ENCODE measurements at places on chromosomes 1 and 21.
A peak's percentile ranks its signal among the peaks of the same experiment; 100 is the strongest.

DNA sequence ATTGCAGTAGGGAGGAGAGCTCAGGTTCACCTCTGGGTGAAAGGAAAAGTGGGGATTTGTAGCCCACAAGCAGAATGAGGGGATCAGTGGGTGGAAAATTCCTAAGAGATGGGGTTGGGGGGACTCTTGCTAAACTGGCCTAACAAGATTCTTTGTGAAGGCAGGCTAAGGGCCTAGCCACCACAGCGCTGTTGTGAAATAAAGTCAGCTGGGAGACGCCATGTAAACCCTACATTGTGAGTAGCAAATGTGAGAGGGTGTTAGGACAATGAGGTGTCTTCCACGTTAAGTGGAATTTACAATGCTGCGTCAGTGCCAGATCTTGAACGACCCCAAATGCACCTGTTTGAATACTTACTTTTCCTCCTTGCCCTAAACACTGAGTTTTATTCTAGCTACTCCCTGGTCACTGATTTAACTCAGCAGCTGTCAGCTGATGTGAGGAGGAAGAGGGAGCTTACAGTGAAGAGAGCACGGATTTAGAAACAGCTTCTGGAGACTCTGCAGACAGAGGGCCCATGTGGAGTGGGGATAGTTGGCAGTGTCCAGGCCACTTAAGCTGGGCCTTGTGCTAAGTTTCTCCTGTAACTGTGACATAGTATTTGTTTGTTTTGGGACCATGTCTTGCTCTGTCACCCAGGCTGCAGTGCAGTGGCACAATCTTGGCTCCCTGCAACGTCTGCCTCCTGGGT is 17.3 kb downstream of the PDPN start:
- ATAC-seq = no peak

- ATAC-seq = no peak
These were observed 19.2 kb downstream of the NRDC start for GRCh38 chr1:51859333-51859732.

DNA sequence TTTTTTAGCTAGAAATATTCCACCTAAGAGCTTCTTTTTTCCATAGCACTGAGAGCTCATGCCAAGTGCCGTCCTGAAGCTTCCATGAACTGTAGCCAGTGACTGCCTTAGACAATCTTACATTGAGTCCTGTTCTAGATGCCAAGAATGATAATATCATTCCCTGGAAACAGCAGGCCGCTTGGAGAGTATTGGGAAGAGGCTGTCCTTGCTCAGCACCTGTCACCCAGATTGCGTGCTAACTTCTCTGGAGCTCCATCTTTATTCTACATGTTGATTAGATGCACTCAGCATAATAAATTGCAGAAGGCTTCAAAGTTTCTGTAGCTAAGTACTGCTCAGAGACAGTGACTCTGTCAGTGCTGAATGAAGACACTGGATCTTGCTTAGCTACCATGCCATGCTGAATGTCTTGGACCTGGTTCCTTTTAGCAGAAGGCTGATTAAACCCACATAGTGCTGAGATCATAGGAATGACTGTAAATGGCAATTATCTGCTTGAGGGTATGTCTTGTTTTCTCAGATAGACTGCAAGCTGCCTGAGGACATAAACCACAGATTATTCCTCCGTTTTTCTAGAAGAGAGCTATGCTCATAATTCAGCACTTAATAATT is 83.1 kb upstream of the IRF2BP2 start:
- no peak for ATAC-seq

- peak; percentile 63 for ATAC-seq
These were observed 5.1 kb downstream of the TNFRSF8 start for GRCh38 chr1:12067900-12068821.

DNA sequence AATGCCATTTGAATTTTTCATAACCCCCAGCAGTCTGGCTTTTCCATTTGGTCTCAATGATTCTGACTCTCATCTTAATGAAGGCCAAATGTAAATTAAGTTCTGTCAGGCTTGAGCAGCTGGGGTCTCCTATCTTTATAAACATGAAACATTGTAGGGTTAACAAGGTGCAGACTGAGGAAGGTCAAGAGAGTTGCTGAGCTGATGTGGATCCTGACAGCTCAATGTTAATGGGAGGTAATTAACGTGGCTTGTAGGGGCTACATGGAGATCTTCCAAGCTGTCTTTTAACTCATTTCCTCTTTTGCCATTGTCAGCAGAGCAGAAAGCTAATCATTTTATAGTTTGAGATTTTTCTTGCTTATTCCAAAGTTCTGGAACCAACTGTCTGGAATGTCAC is 55.2 kb downstream of the FGGY start:
- ATAC-seq = no peak

DNA sequence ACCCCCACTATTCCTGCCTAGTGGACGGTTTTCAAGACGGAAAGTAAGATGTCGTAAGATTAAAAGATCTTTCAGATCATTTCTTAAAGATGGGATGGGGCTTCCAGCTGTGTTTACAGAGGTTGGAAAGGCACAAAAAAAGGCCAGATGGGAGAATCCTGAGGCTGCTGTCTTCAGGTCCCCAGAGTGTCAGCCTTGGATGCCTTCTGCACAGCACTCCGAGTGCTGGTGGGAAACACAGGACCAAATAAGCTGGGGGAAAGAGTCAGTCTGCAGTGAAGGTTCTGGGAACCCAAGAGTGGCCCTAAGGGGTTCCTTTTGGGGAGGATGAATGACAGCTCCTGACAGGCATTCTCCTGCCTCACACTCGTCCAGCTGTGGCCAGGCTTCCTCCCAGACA is 96.5 kb downstream of the COLGALT2 start:
- ATAC-seq = no peak

DNA sequence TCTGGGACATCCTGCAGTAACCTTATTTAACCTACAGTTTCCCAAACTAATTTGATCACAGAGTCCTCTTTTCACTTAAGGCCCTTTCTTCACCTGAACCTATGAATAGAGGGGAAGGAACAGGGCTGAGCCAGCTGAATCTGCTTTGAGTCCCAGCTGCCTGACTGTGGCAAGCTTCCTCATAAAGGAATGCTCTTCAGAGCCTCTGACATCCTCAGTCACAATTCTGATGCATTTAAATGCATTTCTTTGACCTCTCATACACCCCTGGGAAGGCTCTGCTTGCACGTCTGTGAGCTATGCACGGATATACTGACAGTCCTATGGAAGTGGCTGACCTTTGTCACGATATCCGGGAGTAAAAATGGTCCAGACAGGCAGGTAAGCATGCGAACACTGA is 673.1 kb downstream of the SMYD3 start:
- no peak for ATAC-seq

GRCh38 chr21:25465263-25465662 is 142.0 kb downstream of the MRPL39 start:
- no peak for ATAC-seq

GRCh38 chr1:119220991-119221390 is 80.5 kb upstream of the WARS2 start:
- ATAC-seq = no peak

- ATAC-seq = no peak
These were observed 171.9 kb downstream of the COL24A1 start for GRCh38 chr1:85984636-85985035.

- no peak for ATAC-seq
These were observed 65.6 kb downstream of the TEX35 start for GRCh38 chr1:178578541-178578940.

GRCh38 chr1:115229016-115229415 is 109.0 kb downstream of the NGF start:
- ATAC-seq = no peak

GRCh38 chr1:75901371-75901770 is 30.8 kb downstream of the ASB17 start:
- no peak for ATAC-seq

DNA sequence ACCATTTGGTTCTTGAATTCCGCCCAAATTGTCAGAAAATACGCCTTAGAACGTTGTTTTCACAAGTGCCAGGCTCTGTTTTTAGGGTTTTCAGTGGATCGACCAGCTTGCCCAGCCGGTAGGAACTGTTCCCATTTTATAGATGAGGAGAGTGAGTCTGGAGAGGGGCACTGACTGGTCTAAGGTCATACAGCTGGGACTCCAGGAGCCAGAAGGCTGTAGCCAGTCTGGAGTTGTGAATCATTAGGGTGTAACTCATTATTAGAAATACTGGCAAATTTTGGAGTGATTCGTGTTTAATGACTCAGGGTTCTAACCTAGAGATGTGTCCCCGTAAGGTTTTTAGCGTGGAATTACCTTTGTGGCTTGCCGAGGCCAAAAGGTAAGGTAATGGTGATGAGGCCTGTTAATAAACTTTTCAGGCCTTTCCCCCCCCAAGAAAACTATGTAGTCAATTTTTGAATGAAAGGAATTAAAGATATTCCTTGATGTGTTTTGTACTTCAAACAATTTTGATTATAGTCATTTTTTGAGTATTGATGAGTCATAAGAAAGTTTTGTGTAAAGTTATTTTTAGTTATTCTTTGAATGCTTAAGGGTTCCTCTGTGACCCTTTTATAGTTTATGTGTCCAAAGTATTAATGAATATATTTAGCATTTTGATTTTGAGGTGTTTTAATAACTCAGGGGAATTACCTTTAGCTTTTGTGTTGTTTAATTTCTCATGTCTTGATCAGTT is 2.1 kb downstream of the DYRK1A start:
- no peak for ATAC-seq

DNA sequence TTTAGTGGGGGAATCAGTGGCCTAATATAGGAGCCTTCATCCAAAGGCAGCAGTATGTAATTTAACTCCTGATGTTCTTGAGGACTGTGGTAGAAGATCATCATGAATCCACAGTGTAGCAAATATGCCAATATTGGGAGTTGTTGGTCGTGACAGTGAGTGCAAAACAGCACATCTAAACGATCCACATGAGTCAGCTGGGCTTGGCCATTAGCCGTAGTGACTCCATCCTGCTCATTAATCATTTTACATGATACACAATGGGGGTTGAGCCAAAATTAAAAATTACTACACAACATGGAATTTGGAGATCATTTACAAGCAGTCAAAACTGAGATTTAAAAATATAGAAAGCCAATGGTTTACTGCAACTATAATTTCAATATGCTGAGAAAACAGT is 653.9 kb upstream of the CAMK1G start:
- peak; percentile 52 for ATAC-seq

DNA sequence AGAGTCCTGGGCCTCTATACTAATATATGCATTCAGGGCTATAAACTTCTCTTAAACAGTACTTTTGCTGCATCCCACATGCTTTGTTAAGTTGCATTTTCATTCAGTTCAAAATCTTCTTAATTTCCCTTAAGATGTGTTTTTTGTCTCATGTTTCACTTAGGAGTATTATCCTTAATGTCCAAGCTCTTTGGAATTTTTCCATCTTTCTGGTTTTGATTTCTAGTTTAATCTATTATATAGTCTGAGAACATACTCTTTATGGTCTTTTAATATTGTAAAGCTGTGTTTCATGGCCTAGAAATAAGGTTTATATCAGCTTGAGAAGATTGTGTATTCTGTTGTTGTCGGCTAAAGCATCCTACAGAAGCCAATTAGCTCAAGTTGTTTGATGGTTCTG is 1041.8 kb downstream of the PLA2G4A start:
- ATAC-seq = peak; percentile 57

- ATAC-seq = 0 out of 3 replicates have a peak, but pooled peaks have one; percentile 28
These were observed 1048.1 kb downstream of the BRINP3 start for GRCh38 chr1:189429610-189430009.

GRCh38 chr1:31939484-31940329 is 1.5 kb upstream of the PTP4A2 start:
- ATAC-seq = peak; percentile 75

DNA sequence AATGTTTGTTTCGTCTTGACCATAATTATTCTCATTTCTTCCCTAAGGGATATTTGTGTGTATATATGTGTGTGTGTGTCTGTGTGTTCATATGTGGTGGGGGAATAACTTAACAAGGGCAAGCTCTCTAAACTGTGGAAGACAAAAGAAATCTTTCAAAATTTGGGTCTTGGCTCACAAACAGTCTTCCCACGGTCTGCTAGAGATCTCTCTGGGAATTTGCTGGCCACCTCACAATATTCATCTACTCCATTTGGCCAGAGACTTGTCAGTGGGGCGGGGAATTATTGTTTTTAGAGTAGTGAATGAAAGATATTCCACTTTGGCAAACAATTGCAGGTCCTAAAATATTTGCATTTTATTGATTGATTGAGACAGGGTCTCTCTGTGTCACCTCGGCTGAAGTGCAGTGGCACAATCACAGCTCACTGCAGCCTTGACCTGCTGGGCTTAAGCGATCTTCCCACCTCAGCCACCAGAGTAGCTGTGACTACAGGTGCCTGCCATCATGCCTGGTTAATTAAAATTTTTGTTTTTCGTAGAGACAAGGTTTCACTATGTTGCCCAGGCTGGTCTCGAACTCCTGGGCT is 8.0 kb upstream of the EIF2B3 start:
- ATAC-seq = no peak

DNA sequence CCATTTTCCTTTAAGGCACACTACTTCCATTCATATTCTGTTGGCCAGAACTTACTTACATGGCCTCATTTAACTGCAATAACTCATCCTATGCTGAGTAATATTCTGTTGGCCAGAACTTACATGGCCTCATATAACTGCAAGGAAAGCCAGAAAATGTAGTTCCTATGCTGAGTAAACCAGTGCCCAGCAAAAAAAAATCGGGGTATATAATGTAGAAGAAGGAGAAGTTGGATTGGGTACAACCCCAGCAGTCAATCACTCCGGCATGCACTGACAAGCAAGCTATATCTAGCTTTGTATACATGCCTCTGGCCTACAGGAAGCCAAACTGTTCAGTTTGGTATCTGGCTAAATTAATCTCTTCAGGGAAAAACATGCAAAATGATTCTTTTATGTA is 39.4 kb upstream of the PPIH start:
- ATAC-seq = no peak

DNA sequence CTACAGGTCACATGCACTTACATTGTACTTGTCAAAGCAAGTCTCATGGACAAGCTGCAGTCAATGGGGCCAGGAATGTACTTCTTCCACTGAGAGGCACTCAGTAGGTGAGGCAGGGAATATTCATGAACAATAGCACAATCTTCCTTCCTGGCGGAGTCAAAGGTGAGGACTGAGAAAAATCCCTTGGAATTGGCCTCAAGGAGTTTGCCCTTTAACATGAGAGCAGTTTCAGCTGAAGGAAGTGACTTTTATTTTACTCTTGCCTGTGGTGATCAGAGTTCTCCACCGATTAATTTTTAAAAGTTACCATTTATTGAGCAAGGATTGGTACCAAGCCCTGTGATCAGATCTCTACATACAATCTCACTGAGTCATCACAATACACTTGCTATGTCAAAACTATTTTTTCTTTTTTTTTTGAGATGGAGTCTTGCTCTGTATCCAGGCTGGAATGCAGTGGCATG is 11.2 kb upstream of the AK2 start:
- ATAC-seq = peak; percentile 78

DNA sequence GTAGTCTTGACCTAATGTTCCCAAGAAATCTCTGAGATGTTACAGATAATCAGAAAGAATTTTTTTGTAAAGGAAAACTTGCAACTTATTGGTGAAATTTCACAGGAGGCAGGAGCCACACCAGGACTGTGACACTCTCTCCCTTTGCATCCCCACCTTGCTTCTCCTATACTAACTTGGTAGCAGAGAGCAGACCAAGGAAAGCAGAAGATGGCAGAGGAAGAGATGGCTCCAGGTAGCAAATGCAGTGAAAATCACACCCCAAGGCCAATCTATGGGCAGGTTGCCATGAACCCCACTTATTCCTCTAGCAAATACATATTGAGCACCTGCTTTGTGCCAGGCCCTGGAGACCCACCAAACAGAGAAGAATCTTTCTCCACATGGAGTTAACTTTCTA is 303.4 kb upstream of the C1orf174 start:
- ATAC-seq = no peak
